A549 treated with RU486 at 1 μM for 4 hours (cell line): ENCODE measurements at places on chromosomes 6 and 20. TPM values are rescaled to one million over a fixed set of nuclear protein-coding genes. Genes with fewer than 3 reads are reported as not detected.

CHRNA4 gene
- total RNA-seq: 0.15 to 0.37 TPM (median 0.22 TPM) in 5 replicates

TNFRSF6B gene
- 0.46 to 1.2 TPM (median 0.60 TPM) in 5 replicates for total RNA-seq

CLPSL1 gene
- not detected in 5 replicates for total RNA-seq

MAPK13 gene
- total RNA-seq: 0.96 to 1.6 TPM (median 1.3 TPM) in 5 replicates

OLIG3 gene
- not detected in 5 replicates for total RNA-seq

EYS gene
- total RNA-seq: 0.02 to 0.33 TPM in 2 of 5 replicates, not detected in the others
